ENCODE measurements at places on chromosomes 4 and X. TPM values are rescaled to one million over a fixed set of nuclear protein-coding genes. Genes with fewer than 3 reads are reported as not detected.

The CNOT6L gene
- 12.5 TPM for total RNA-seq

The ADRA2C gene
- not detected for total RNA-seq

The APLN gene
- total RNA-seq: 2.5 TPM

The PCDH18 gene
- 2.4 TPM for total RNA-seq

The UTP3 gene
- total RNA-seq: 27.4 TPM

The NAP1L2 gene
- total RNA-seq: 0.56 TPM

The TNIP3 gene
- not detected for total RNA-seq

The FAM120C gene
- total RNA-seq: 6.1 TPM

The ELOVL6 gene
- 26.1 TPM for total RNA-seq

The CHRDL1 gene
- not detected for total RNA-seq

The TLR7 gene
- total RNA-seq: not detected

The GALNTL6 gene
- total RNA-seq: not detected

The NRK gene
- total RNA-seq: 0.35 TPM

The CCDC110 gene
- total RNA-seq: 0.05 TPM

The PDCL2 gene
- not detected for total RNA-seq

The HERC5 gene
- total RNA-seq: not detected

The FRG1 gene
- 35.5 TPM for total RNA-seq

The TMEM47 gene
- total RNA-seq: 2.0 TPM

The LRIT3 gene
- total RNA-seq: not detected

The C4orf51 gene
- total RNA-seq: not detected

The MAMLD1 gene
- total RNA-seq: 1.1 TPM

The FOXO4 gene
- 3.5 TPM for total RNA-seq

The ALB gene
- not detected for total RNA-seq

The SYP gene
- total RNA-seq: 0.51 TPM

The IL2 gene
- total RNA-seq: not detected

The GABRB1 gene
- total RNA-seq: not detected

Data from airway epithelial cell (primary cell).